ENCODE measurements at places on chromosomes 3 and 15. TPM values are rescaled to one million over a fixed set of nuclear protein-coding genes. Genes with fewer than 3 reads are reported as not detected.

The RLBP1 gene
- total RNA-seq, result not detected

DNA sequence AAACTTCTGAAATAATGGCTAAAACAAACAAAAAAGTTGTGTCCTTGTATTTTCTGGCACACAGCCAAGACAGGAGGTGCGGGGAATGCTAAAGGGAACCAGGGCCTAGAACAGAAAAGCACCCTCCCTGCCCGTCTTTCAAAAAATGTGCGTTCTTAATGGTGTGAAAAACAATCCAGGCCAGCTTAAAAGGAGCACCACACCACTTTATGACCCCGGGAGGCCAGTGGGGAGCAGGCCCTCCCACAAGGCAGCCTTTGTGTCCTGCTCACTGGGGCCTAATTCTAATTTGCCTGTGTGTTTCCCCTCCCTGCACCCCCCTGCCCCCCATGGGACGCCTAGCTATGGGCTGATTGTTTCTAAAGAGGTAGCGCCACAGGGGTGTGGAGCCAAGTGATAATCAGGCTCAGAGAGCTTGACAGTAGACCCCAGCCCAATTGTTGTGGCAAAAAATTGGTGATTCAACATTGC is 181.4 kb downstream of the GREM1 start:
- DNase-seq, result no peak

DNA sequence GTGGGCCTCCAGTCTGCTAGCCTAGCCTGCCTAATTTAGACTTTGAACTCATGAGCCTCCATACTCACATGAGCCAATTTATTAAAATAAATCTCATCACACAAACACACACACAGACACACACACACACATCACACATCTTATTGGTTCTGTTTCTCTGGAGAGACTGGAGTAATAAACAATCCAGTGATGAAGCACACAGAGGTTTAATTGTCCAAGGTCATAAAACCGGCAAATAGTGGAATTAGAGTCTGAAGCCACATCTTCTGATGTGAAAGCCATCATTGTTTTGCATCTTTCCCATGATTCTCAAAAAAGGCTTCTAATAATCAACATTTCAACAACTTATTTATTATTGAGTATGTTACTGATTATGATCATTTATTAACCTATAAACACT is 249.4 kb upstream of the KCNH8 start:
- no peak for DNase-seq

- DNase-seq, result no peak
Measured at GRCh38 chr3:101270149-101270548, 50.2 kb downstream of the IMPG2 start.

The RRP9 gene
- total RNA-seq, result 29.0 TPM

The SCG5 gene
- total RNA-seq, result 91.9 TPM

- DNase-seq, result no peak
Measured at GRCh38 chr15:57090496-57090859, 172.0 kb downstream of the TCF12 start.

GRCh38 chr3:14422016-14422963 is 19.9 kb downstream of the SLC6A6 start:
- no peak for DNase-seq

DNA sequence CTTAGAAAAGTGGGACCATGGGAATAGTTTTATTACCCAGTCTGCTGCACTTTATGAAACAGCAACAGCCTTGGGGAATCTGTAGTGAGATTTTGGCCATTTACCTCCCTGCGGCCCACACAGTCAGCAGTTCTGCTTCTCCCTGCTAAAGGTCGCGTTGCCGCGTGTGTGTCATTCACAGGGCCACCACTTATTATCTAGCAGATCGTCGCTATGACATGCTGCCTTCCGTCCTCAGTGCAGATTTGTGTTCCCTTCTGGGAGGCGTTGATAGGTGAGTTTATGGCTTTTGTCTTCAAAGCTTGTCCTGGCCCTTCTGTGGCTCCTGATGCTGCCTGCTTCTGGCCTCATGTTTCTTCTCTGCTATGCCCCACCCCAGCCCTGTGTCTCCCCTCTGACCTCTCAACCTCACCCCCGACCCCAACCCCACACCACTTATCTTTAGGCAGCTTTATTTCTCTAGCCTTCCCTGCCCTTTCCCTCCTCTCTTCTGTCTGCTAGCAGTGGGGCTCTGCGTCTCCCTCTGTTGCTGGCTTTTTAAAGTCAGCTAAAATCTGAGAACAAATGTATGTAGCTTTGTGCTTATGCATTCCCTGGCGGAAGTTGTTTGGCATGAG is 30.1 kb downstream of the DIS3L start:
- DNase-seq, result no peak

The MESP2 gene
- total RNA-seq, result 1.8 TPM

- DNase-seq, result no peak
Measured at GRCh38 chr3:134620476-134621115, 30.2 kb downstream of the KY start.

DNA sequence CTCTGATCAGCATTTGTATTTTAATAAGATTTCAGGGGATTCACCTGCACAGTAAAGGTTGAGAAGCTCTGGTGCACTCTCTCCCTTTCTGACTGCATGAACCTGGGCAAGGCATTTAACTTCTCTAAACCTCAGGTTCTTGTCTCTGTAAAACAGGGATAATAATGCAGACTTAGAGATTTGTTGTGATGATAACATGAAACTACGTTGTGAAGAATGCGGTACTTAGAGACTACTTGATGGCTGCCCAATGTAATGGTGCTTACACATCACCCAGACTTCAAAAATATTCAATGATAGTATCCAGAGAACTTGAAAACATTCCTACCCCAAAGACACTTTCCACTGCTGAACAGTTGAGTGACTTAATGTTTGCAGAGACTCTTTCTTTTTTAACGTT is 19.8 kb upstream of the TNFSF10 start:
- no peak for DNase-seq

The FGD5 gene
- 5.3 TPM for total RNA-seq

- peak; percentile 28 for DNase-seq
Measured at GRCh38 chr3:36372534-36372935, 7.8 kb upstream of the STAC start.

Measured in RPMI7951 (cell line).